ENCODE measurements at places on chromosomes 1 and 21.

DNA sequence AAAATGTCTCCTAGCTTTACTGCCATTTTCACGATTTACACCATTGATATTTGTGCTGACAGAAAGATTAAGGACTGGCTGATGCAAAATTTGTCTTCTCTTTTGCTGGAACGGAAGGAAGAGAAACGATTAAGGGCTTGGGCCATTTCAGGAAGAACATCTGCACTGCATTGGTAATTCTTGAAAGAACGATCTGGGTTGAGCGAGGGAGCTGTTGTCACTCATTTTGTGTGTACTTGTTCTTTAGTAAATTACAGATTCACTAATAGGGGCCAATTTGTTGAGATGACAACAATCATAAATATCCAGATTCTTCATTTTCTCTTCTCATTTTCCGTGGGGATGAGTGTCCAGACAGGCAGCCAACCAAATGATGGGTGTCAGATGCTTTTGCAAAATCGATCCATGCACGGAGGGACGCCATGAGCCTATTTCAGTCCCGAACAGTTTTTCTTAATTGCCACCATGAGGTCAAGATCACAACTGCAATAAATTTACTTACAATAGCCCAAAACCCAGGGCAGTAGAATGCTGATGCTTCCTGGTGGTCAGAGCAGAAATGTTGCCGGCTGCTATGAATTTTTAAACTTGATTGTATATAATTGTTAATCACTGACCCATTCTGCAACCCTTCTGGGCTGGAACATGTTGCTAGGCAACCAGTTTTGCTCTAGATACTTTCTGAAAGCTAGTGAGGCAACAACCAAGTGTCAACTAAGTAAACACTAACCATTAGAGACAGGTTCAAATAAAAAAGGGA, 132.4 kb upstream of the TIAM1 start:
- no peaks in the 10 kb centered on the region for H3K4me1 ChIP-seq
- no peaks in the 10 kb centered on the region for H3K27me3 ChIP-seq
- H3K4me3 ChIP-seq: no peak overlapping the region
- H3K36me3 ChIP-seq: no peaks in the 10 kb centered on the region
- DNase-seq: no peak

- DNase-seq: no peak
- H3K4me3 ChIP-seq: no peak overlapping the region
- no peaks in the 10 kb centered on the region for H3K27me3 ChIP-seq
- no peaks in the 10 kb centered on the region for H3K36me3 ChIP-seq
- no peak overlapping the region for H3K27ac ChIP-seq
- H3K4me1 ChIP-seq: peaks cover 10% of the 10 kb centered on the region
Observed at GRCh38 chr1:31632649-31633048, 12.0 kb downstream of the PEF1 start.

DNA sequence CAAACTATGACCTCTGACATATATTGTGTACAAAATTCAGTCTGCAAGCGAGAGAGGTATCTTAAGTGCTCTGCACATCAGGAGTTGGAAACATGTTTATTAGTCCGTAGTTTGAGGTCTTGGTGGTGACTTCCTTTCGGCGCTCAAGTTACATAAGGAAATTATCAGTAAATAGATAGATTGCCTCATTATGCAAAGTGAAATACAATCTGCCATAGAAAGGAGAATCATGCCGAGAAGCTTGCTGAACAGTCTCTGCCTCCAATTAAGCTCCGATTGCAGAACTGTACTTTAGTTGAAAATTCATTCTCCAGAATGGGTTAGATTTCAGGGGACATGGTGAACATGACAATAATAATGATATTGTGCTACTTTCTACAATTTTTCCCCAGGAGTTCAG, 271.8 kb downstream of the BRINP2 start:
- no peaks in the 10 kb centered on the region for H3K4me1 ChIP-seq
- no peak overlapping the region for H3K4me3 ChIP-seq
- no peak for DNase-seq
- no peak overlapping the region for H3K27ac ChIP-seq

- no peak overlapping the region for H3K27ac ChIP-seq
- H3K36me3 ChIP-seq: no peaks in the 10 kb centered on the region
- H3K4me3 ChIP-seq: no peak overlapping the region
Observed at GRCh38 chr1:43438006-43438405, 15.7 kb downstream of the HYI start.

GRCh38 chr21:14957836-14958235, 107.0 kb downstream of the NRIP1 start:
- no peak overlapping the region for H3K27ac ChIP-seq
- DNase-seq: no peak
- no peak overlapping the region for H3K4me3 ChIP-seq
- no peaks in the 10 kb centered on the region for H3K4me1 ChIP-seq
- H3K27me3 ChIP-seq: no peaks in the 10 kb centered on the region
- H3K36me3 ChIP-seq: no peaks in the 10 kb centered on the region

- H3K27me3 ChIP-seq: no peaks in the 10 kb centered on the region
- no peaks in the 10 kb centered on the region for H3K36me3 ChIP-seq
- peak; percentile 37 for DNase-seq
- H3K4me1 ChIP-seq: peaks cover 40% of the 10 kb centered on the region
- H3K27ac ChIP-seq: peak overlapping the region; percentile 89
Observed at GRCh38 chr1:20684651-20685050, 23.5 kb upstream of the DDOST start.

- no peaks in the 10 kb centered on the region for H3K27me3 ChIP-seq
- no peaks in the 10 kb centered on the region for H3K36me3 ChIP-seq
- H3K27ac ChIP-seq: no peak overlapping the region
Observed at GRCh38 chr1:205976036-205976435, 27.2 kb downstream of the RAB7B start.

DNA sequence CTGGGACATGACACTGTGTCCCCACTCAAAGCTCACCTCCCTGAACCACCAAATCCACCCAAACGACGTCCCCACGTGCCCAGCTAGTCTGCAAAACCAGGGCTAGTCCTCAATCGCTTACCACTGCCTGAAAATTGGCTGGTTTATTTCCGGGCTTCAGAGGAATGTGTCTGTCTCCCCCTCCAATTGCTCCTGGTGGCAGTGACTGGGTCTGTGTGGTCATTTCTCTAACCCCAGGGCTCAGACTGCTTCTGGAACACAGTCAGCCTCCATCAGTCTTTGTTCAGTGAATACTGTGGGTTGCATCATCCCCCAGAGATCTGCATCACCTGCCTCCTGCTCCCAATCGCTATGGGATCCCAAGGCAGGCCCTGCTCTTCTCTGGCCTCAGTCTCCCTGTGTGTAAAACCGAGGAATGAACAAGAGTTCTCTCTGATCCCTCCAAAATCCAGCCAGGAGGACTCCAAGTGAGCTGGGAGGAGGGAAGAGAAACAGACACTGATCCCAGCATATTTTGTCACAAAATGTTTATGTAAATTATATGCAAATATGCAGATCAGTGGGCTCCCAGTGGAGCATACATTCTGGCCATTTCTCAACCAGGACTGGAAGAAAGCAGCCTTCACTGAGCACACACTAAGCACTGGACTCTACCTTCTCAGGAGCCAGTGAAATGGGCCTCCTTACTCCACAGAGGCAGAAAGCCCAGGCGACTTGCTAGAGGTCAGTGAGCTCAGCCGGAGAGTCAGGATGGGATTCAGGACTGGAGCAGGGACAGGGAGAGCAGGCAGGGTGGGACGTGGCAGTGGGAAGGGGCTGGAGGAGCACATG, 20.9 kb downstream of the SDC3 start:
- H3K4me1 ChIP-seq: peaks cover 49% of the 10 kb centered on the region
- no peak overlapping the region for H3K4me3 ChIP-seq
- no peaks in the 10 kb centered on the region for H3K36me3 ChIP-seq
- no peaks in the 10 kb centered on the region for H3K27me3 ChIP-seq
